ENCODE measurements at places on chromosomes 5 and 9. TPM values are rescaled to one million over a fixed set of nuclear protein-coding genes. Genes with fewer than 3 reads are reported as not detected.

The SHISAL2B gene
- not detected for total RNA-seq

GRCh38 chr5:174327317-174327864, 281.9 kb downstream of the NSG2 start:
- H3K27me3 ChIP-seq: peaks cover 4% of the 10 kb centered on the region
- peak; percentile 30 for DNase-seq
- no peak overlapping the region for H3K27ac ChIP-seq
- no peaks in the 10 kb centered on the region for H3K36me3 ChIP-seq

The DBH gene
- total RNA-seq: not detected

The MAP1B gene
- 0.32 TPM for total RNA-seq

DNA sequence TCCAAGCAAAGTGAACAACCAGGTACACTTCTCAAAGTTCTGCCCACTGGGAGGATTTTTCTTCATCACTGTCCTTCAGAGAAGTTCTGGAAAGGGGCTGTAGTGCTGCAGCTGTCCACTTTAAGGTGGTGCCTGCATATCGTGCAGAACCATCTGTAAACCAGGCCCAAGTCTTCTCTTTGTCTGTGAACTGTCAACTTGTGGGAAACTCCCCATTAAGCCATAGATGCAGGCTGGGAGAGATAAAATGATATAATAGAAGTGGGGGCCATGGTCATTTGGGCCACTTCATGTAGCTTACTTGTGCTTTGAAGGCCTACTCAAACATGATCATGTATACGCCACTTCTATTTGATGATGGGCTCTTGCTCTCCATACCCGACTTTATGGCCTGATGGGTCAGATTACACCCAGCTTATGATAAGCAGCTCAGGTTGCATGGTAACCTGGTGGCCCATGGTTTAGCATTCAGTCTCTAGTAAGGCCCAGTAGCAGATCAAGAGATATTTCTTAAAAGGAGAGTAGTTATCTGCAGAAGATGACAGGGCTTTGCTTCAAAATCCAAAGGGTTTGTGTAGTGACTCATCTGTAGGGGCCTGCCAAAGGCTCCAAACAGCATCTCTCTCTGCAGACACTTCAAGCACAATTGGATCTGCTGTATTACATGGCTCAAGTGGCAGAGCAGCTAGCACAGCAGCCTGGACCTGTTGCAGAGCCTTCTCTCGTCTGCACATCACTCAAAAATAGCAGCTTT, 15.7 kb upstream of the BTF3 start:
- DNase-seq: no peak
- H3K36me3 ChIP-seq: no peaks in the 10 kb centered on the region
- H3K27ac ChIP-seq: no peak overlapping the region
- no peak overlapping the region for H3K4me3 ChIP-seq
- H3K27me3 ChIP-seq: peaks cover 32% of the 10 kb centered on the region

DNA sequence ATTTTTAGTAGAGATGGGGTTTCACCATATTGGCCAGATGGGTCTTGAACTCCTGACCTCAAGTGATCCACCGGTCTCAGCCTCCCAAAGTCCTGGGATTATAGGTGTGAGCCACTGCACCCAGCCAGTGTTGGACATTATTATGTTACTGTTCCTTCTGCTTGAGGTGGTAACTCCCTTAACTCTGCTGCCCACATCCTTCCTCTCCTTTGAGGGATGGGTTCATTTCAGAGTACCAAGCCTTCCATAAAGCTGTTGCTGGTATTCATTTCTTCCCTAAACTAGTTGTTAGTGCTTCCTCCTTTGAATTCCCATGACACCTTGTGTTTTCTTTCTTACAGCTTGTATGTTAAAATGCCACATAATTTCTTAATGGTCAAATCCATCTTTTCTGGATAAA, 54.0 kb downstream of the CTNNA1 start:
- no peak overlapping the region for H3K4me3 ChIP-seq
- H3K27ac ChIP-seq: no peak overlapping the region
- no peaks in the 10 kb centered on the region for H3K27me3 ChIP-seq
- no peak for DNase-seq
- H3K36me3 ChIP-seq: peaks cover 50% of the 10 kb centered on the region

GRCh38 chr9:137673886-137674285, 55.1 kb downstream of the EHMT1 start:
- H3K4me1 ChIP-seq: peaks cover 17% of the 10 kb centered on the region

The GRAMD2B gene
- total RNA-seq: 8.8 TPM

The GMCL2 gene
- not detected for total RNA-seq

- H3K36me3 ChIP-seq: no peaks in the 10 kb centered on the region
- no peak overlapping the region for H3K27ac ChIP-seq
- no peaks in the 10 kb centered on the region for H3K27me3 ChIP-seq
- DNase-seq: no peak
These were observed 6.9 kb upstream of the LTC4S start for GRCh38 chr5:179786861-179787260.

The JMY gene
- total RNA-seq: 5.8 TPM

DNA sequence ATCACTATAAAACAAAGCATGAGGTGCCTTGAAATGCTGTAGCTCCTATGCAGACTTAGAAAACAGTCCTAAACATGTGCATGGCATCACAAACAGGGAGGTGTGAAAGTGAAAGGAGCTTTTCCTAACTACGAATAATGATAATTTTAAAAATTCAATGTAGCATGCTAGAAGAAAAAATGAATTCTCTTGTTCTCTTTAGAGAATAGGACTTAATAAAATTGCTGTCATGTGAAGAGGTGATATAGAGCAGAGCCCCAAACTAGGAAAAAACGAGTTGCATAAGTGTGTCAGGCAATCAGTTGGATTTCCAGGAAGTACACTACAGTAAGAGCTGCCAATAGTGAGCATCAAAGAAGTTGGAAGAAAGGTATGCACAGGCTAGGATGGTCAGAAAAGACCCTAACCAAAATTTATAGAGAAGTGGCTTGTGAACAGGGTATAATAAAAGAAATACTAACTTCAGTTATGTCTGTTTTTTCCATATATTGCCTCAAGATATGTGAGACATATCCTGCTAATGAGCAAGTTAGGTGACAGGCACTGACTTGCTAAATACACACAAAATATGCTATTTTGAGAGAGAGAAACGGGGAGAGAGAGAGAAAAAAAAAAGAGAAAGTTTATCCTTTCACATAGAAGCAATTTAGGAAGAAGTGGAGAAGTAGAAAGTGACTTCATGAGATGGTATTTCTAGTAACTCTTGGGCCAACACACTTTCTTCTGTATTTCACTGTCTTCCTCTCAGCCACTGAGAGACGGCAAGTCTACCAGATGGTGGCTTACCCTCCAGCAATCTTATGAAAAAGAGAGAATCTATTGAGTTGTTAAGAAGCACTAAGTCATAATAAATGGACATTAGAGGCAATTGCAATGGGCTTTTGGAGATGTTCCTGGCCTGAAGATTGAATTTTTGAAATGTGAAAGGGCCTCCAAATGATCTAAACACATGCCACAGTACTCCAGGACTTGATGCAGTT, 18.0 kb downstream of the ITGA2 start:
- peak overlapping the region; percentile 25 for H3K27ac ChIP-seq
- peaks cover 17% of the 10 kb centered on the region for H3K27me3 ChIP-seq
- H3K4me3 ChIP-seq: no peak overlapping the region

The ST8SIA4 gene
- 82.3 TPM for total RNA-seq

The ALAD gene
- total RNA-seq: 28.3 TPM

DNA sequence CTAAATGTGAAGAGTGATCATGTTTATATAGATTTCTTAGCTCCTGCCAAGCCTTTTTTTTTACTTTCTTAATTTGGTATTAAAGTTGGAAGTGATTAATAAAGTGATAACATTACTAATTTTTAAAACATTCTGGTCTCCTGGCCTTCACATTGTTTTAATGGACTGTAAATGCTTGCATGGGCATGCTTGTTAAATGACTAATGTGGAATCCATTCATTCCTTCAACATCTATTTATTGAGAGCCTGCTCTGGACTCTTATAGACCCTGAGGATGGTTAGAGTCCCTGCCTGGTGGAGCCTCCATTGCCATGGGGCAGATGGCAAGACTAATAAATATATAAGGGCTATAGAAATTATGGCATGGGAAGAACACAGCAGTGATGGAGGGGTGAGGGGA, 103.5 kb downstream of the NTRK2 start:
- H3K27ac ChIP-seq: no peak overlapping the region
- H3K4me1 ChIP-seq: no peaks in the 10 kb centered on the region
- no peaks in the 10 kb centered on the region for H3K36me3 ChIP-seq

GRCh38 chr9:69292078-69292477, 32.9 kb upstream of the ENTREP1 start:
- peaks cover 5% of the 10 kb centered on the region for H3K27me3 ChIP-seq
- no peak overlapping the region for H3K4me3 ChIP-seq
- H3K36me3 ChIP-seq: no peaks in the 10 kb centered on the region
- H3K27ac ChIP-seq: no peak overlapping the region

GRCh38 chr9:127635201-127635735, 23.2 kb downstream of the STXBP1 start:
- H3K4me3 ChIP-seq: no peak overlapping the region
- H3K27ac ChIP-seq: no peak overlapping the region
- H3K4me1 ChIP-seq: peaks cover 7% of the 10 kb centered on the region
- no peaks in the 10 kb centered on the region for H3K27me3 ChIP-seq

The PKD2L2 gene
- not detected for total RNA-seq

DNA sequence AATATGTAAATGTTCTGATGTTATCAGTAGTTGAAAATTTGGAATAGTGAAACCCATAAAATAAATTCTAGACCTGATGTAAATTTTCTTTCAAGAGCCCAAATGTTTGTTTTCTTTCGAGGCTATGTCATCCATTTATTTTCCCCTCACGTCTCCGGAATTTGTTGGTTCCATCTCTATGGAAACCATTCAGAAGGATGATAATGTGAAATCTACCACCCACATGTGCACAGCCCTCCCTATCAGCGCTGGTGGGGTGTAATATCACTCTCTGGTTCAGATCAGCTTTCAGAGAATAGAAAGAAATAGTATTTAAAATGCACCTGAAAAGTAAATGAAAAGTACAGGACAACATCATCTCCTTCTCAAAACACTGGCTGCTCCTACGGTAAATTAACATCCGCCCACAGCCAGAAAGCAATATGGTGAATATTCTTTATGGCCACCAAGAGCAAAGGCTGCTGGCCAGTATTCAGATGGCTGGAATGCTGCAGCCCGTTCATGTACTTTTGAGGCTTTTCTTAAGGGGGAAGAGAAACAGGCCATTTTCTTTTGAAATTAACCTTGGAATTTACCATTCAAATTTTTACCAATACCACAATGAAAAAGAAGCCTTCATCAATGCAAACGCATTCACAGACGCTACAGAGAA, 28.5 kb downstream of the GLDC start:
- no peaks in the 10 kb centered on the region for H3K36me3 ChIP-seq
- peaks cover 2% of the 10 kb centered on the region for H3K27me3 ChIP-seq
- no peak overlapping the region for H3K27ac ChIP-seq
- DNase-seq: no peak
- no peak overlapping the region for H3K4me3 ChIP-seq

DNA sequence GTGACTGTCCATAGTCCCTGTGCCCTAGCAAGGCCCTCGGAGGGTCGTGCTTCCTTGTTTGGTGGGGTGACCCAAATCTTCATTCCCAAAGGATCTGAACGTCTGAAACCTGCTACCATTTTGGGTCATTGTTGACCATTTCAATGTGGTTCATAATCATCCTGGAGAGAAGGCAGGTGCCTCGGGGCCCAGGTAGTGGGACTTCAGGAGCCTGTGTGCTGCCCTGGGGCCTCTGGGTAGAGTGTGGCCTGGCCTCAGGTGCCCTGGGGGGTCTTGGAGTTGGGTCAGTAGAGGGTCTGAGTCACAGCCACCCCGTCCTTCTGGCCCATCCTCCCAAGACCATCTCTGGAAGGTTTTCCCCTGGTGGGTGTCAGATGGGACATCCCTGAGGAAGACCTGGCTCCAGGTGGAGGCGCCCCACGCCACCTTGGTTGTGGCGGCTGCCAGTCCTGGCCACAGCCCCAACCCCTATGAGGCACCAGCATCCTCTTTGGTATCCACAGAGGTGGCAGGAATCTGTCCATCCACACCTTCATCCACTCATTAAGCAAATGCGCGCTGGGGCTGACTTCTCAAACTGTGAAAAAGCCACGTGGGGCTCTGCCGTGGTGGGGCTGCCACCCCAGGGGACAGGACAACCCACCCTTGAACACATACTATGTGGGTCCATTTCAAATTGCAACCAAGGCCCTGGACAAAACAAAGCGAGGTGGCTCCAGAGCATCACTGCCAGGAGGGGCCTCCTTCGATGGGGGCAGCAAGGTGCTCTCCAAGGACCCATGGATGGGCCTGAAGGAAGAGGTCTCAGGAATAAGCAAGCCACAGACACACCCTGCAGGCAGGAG, 41.6 kb upstream of the FCN1 start:
- H3K27ac ChIP-seq: no peak overlapping the region
- H3K4me3 ChIP-seq: no peak overlapping the region
- H3K27me3 ChIP-seq: no peaks in the 10 kb centered on the region
- no peaks in the 10 kb centered on the region for H3K4me1 ChIP-seq
- no peak for DNase-seq

DNA sequence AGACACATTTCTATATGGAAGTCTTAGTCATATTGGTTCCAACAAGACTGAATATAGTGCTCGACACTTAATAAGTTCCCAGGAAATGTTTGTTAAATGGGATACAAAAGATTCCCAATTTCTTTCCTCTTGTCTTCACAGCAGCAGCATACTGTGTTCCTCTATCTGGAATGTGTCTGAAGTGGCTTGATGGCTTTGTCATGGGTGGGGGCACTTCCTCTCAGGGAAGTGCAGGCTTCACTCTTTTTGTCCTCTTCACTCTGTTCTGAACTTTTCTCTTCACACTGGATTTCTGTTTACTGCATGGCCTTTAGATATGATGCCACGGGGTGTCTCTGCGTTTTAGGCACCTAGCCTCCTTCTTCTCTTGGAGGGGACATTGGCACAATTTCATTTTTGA, 127.7 kb upstream of the C9orf72 start:
- no peak overlapping the region for H3K27ac ChIP-seq
- peaks cover 1% of the 10 kb centered on the region for H3K27me3 ChIP-seq
- no peaks in the 10 kb centered on the region for H3K4me1 ChIP-seq
- no peaks in the 10 kb centered on the region for H3K36me3 ChIP-seq
- DNase-seq: no peak
- no peak overlapping the region for H3K4me3 ChIP-seq

DNA sequence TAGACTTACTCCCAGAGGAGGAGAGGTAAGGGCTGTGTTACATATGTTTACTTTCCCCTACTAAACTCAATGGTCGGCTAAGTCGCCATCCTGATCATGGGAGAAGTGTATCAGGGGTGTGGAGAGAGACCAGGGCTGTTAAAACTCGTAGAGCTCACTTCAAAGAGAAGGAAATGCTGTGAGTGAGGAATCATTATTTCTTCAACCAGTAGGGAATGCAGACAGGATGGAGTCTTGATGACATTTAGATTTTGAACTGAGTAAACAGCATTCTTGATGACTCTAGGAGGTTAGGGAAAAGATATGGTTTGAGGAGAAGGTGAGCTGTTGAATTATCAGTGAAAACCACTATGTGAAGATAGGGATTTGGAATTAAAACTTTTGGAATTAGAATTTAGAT, 17.3 kb downstream of the RECK start:
- no peak for DNase-seq
- no peaks in the 10 kb centered on the region for H3K4me1 ChIP-seq
- no peak overlapping the region for H3K4me3 ChIP-seq

The STKLD1 gene
- 0.87 TPM for total RNA-seq

- no peaks in the 10 kb centered on the region for H3K4me1 ChIP-seq
- no peak for DNase-seq
- H3K27ac ChIP-seq: no peak overlapping the region
These were observed 340.9 kb downstream of the EFNA5 start for GRCh38 chr5:107329850-107330249.

The SLCO6A1 gene
- not detected for total RNA-seq

Data from activated T-helper 2 cell treated with anti-CD3 and anti-CD28 coated beads, Interferon-gamma antibody, Interleukin-2, Interleukin-4, amounts not matched to agents 10 μg/mL and 5 μg/mL and 100 μg/mL, durations not matched to agents 14 hours and 24 hours and 36 hours (primary cell).